ENCODE measurements at places on chromosomes 3 and 15. TPM values are rescaled to one million over a fixed set of nuclear protein-coding genes. Genes with fewer than 3 reads are reported as not detected.

DNA sequence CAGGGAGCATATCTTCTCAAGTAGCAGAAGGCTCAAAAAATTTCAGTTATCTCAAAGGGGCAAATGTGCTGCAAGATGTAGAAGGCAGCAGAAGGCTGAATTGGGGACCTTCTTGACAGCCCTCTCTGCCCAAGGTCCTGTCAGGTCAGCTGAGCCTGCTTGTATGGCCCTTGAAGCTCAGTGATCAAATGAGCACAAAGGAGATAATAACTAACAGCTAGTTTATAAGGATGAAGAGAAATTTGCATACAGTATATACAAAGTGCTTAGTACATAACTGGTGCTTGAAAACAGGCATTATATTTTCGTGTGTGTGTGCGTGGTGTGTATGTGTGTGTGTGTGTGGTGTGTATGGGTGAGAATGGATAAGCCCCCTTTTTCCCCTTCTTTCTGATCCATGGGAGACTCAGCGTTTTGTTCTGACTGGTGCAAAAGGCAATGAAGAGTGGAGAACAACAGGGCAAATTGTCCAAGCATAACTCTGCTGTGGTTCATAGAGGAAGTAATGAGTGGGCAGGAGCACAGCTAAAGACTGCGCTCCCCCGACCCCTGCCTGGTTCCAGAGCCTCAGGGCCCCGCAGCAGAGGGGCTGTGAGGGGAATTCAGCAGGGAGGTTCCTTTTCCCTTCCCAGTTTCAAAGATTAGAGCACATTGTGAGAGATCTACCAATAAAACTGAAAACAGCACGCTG is 356.8 kb upstream of the NR2F2 start:
- no peak overlapping the region for H3K27ac ChIP-seq
- DNase-seq: no peak
- H3K27me3 ChIP-seq: no peaks in the 10 kb centered on the region

DNA sequence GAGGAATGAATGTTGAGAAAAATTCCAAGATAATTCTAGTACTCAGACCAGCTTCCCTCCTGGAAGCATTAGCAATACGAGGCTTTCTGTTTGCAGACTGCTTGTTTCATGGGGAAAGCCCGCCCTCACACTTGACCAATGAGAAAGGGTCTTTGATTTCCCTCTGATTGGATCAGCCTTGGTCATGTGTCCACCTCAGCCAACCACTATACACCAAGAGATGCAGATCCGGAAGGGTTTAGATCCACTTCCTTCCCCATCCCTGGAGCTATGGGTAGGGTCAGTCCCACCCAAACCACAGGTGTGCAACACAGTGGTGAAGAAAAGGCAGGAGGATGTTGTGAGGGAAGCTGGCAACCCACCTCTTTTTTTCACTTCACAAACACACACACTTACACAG is 154.7 kb downstream of the SV2B start:
- H3K27ac ChIP-seq: no peak overlapping the region
- no peak for DNase-seq
- no peaks in the 10 kb centered on the region for H3K27me3 ChIP-seq
- H3K4me1 ChIP-seq: no peaks in the 10 kb centered on the region

DNA sequence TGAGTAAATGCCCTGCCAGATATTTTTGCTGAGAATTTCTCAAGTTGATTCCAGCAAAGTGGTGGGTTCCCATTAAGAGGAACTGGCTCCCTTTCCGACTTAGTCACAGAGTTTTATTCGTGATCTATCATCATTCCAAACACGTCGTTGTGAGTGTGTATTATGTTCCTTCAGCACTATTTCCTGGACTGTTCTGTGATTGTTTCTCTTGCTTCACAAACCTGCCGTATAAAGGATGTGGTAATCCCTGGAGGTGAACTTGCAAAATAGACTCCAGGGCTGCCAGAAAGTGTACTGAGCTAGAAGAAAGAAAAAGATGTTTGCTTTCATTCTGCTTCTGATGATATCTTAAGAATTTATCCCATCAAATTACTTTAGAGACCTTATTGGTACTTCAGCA is 14.5 kb upstream of the CAPN3 start:
- peak; percentile 77 for DNase-seq
- H3K27me3 ChIP-seq: no peaks in the 10 kb centered on the region
- no peak overlapping the region for H3K27ac ChIP-seq
- no peak overlapping the region for H3K4me3 ChIP-seq
- no peaks in the 10 kb centered on the region for H3K36me3 ChIP-seq
- no peaks in the 10 kb centered on the region for H3K4me1 ChIP-seq

Gene ANKRD34C
- total RNA-seq: not detected

DNA sequence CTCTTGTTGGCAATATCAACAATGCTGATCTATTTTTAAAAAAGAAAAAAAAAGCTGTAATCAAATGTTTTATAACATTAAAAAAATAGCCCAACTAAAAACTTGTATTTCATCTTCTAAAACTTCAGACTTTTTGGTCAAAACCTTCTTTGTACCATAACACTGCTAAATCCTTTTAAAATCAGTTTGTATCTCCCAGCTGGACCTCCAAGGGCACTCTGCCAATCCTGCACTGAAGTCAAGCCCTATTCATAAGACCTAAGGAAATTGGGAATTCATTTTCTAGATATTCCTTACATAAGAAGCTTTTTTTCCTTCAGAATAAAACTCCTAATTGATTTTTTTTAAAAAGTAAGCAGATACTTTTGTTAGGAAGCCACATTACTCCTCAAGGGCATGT is 38.2 kb upstream of the HCLS1 start:
- H3K27ac ChIP-seq: no peak overlapping the region
- no peaks in the 10 kb centered on the region for H3K27me3 ChIP-seq
- DNase-seq: no peak

DNA sequence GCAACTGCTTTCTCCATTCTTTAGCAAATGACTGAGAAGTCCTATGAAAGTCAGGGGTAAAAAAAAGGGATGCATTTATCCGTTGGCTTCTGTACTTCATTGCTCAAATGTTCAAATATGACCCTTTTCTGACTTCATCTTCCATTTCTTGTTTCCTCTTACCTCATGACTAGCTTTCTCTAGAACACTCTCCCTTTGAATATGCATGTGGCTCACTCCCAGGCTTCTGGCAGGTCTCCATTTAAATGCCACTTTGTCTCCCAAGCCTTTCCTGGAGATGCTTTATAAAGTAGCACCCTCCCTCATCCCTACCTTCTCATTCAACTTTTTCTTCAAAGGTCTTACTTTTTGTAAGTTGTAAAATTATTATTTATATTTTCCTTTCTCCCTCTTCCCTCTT is 781.8 kb downstream of the NAALADL2 start:
- no peaks in the 10 kb centered on the region for H3K36me3 ChIP-seq
- H3K27ac ChIP-seq: no peak overlapping the region
- DNase-seq: no peak
- no peaks in the 10 kb centered on the region for H3K27me3 ChIP-seq
- H3K4me1 ChIP-seq: no peaks in the 10 kb centered on the region
